ENCODE measurements at places on chromosomes 2 and 18.

DNA sequence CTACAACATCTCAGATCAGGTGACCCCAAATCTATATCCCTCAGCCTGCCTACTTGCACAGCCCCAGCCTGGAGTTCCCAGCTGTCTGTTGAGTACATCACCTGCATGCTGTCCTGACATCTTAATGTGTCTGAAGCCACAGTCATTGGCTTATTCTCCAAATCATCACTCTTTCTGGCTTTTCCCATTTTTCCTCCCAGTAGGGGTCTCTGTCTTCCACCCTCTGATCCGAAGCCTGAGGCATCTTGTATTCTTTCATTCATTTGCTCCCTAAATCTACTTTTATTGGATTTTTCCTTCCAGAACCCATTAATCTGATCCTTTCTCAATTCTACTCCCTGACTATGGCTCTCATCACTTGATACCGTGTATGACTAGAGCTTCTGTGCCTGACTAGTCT is 332.9 kb upstream of the DCC start:
- no peak for DNase-seq

GRCh38 chr2:88651646-88652045 is 24.4 kb upstream of the EIF2AK3 start:
- DNase-seq: no peak

DNA sequence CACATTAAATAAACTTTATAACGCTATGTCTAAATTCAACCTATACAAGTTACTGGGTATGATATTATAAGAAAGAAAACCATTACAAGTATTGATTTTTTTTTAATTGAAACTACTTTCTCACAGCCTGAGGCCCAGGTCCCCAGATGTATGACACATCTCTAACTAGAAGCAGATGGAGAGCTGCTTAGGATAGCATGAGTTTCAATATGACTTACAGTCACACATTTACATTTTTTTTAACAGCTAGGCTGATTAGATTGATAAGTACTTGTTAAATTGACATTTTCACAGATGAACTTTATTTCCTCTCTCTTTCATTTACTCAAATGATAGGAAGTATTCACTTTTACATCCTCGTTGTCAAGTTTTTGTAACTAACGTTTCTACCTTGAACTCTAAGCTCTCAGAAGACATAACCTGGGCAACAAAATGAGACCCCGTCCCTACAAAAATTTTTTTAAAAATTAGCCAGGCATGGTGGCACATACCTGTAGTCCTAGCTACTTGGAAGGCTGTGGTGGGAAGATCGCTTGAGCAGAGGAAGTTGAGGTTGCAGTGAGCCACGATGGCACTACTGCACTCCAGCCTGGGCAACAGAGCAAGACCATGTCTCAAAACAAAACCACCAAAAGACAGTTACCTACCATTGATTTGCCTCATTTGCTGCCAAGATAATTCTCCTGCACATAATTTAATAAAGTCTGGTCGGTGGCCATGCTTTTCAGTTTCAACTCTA is 52.4 kb downstream of the STK39 start:
- no peak for DNase-seq

DNA sequence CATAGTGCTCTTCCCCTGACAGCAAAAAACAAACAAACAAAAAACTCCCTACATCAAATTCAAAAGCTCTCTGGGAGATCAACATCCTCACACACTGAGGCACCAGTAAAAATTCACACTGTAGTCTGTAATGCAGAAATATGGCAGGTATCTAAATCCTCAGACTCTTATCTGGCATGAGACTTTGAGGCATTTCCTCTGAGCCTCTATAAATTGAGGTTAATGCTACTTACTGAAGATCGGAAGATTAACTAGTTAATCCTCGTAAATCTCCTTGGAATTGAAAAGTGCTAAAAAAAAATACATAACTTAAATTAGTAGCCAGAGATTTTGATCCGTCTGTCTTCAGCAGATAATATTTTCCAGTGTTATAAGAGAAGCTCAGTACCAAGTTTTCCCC is 65.0 kb downstream of the AP1S3 start:
- no peak for DNase-seq

GRCh38 chr2:158926478-158926948 is 41.9 kb upstream of the TANC1 start:
- DNase-seq: no peak

GRCh38 chr2:80311304-80311703 is 6.8 kb upstream of the LRRTM1 start:
- no peak for DNase-seq

GRCh38 chr2:45330108-45330507 is 281.0 kb downstream of the SRBD1 start:
- DNase-seq: no peak

DNA sequence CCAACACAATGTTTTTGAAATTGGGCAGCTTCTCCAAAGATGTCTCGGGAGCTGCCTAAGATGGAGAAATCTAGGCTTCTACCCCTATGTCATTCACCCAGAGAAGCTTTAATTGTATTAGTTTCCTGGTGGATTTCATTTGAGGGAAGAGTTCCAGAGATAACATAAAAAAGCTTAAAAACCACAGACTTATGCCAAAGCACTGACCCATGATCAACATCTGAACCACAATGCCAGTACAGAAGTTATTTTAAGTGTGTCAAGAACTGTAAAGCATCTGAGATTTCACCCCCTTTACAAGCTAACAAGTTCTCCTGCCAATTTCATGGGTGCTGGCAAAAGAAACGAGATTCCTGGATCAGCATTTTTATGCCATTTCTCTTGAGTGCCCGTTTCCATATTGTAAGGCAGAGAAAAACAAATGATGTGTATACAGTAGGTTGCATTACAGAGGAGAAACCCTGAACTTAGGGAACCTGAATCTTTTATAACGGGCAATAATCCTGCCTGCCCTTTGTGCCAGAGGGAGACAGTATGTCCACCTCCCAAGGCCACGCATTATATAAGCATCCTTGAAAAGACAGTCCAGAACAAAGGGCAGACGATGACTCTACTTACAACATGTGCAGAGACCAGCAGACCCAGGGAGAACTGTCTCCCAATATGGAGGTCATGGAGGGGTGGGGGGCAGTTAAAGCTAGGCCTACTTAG is 44.1 kb downstream of the MREG start:
- DNase-seq: no peak

- DNase-seq: no peak
Measured at GRCh38 chr2:99933894-99934650, 208.3 kb downstream of the AFF3 start.

DNA sequence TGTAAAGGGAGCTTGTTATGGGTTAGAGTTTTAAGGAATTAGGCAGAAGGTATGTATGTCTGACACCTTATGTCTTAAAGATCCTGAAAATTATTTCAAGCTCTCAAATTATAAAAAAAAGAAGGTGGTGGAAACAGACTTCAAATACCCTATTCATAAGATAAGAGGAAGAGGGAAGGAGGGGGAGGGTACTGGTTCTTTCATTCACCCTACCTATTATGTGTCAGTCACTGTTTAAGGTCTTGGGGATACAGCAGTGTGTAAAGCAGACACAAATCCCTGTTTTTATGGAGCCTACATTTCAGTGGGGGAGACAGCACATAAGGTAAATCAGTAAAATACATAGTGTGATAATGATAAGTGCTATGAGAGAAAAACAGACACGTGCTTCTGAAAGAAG is 184.4 kb downstream of the FHOD3 start:
- no peak for DNase-seq

- no peak for DNase-seq
Measured at GRCh38 chr2:162298669-162299335, 19.7 kb downstream of the IFIH1 start.

DNA sequence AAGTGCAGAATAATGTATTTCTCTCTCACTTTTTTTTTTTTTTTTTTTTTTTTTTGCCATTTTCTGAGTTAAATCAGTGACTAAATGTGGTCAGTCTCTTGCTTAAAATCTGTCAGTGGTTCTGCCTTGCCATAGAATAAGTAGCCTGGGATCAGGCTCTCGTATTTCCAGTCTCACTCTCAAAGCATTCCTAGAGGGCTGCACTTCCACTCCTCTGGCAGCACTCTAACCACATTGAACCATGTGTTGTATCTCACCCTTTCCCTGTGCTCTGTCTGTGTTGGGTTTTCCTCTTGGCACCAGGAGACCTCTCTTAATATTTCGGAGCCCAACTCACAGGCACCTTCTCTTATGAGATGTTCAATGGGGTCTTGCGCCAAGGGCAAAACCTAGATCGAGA is 304.4 kb downstream of the CTNNA2 start:
- no peak for DNase-seq

DNA sequence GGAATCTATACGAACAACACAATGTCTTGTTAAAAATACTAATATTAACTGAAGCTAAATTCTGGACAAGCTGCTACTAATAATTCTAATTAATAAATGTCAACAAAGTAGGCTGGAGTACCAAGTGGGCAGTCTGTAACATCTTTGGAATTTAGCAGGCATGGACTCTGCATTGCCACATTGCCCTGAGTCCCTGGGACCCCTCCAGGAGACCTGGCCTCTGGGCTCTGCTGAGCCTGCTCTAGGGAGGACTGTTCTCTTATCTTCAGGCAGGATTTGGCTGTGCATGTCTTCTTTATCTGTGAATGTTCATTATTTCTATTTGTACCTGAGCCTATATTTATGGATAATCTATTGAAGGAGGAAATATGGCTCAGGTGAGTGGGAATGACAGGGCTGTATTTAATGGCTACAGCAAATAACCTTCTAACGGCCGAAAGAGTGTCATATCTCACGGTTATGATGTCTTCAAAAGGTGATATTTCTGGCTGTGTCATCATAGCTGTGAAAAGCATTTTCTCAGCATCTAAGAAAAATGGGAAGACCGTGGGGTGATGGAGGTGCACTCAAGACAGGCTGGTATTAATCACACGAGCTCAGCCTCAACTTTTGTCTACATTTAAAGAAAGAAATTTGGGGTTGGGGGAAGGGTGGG is 28.6 kb upstream of the SETBP1 start:
- DNase-seq: no peak

DNA sequence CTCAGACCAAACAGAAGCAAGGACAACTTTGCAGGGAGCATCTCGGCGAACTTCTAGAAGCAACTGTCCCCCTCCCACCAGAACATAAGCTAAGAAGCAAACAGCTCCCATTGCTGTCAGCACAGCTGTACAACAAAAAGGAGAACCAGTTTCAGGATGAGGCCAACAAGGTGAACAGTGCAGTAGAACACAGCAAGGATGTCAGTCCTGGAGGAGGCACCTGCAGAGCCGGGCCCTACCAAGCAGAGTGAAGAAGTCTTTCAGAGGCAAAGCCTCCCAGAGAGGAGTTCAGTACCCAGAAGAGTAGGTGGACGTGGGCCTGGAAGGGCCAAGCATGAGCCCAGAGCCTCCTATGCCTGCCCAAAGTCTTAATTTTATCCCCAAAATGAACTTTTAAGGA is 1.0 kb downstream of the PASK start:
- no peak for DNase-seq

- DNase-seq: no peak
Measured at GRCh38 chr18:55744206-55744605, 156.2 kb upstream of the TCF4 start.

DNA sequence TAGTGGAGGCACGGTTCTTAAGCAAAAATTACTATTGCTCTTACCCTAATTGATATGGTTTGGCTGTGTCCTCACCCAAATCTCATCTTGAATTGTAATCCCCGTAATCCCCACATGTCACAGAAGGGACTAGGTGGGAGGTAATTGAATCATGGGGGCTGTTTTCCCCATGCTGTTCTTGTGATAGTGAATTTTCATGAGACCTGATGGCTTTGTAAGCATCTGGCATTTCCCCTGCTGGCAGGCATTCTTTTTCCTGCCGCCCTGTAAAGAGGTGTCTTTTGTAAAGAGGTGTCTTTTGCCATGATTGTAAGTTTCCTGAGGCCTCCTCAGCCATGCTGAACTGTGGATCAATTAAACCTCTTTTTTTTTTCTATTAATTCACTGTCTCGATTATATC is 1691.8 kb upstream of the SLC39A10 start:
- DNase-seq: no peak

DNA sequence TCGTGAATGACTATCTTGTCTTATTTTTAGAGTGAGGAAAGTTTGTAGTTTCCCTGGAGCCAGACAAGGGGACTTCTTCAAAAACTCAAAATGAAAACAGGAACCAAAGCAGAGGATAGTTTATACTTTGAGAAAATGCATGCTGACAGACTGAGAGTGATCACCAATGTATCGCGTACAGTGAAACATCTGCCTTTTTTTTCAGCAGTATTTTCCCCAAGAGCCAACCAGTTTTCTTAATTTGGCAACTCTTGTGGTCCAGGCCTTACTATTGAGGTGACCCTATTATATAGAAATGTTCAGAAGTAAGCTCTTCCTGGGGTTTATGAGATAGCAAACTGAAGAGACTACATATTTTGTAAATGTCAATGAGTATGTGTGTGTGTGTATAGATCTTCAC is 153.7 kb upstream of the VRK2 start:
- no peak for DNase-seq

DNA sequence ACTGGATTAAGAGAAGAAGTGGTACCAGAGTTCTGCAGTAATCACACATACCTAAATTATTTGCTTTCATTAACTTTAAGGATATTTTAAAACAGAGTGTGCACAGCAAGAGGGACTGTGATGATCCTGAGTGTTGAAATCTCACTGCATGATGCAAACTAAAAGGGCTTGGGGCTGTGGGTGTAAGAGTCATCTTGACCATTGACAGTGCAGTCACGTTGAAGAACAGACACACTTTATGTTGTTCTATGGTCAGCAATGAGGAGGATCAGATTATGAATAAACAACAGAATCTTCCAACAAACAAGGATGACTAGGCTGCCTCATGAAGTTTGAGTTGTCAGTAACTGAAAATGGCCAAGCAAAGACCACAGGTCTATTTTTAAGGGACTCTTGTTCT is 87.2 kb upstream of the GALNT5 start:
- no peak for DNase-seq

DNA sequence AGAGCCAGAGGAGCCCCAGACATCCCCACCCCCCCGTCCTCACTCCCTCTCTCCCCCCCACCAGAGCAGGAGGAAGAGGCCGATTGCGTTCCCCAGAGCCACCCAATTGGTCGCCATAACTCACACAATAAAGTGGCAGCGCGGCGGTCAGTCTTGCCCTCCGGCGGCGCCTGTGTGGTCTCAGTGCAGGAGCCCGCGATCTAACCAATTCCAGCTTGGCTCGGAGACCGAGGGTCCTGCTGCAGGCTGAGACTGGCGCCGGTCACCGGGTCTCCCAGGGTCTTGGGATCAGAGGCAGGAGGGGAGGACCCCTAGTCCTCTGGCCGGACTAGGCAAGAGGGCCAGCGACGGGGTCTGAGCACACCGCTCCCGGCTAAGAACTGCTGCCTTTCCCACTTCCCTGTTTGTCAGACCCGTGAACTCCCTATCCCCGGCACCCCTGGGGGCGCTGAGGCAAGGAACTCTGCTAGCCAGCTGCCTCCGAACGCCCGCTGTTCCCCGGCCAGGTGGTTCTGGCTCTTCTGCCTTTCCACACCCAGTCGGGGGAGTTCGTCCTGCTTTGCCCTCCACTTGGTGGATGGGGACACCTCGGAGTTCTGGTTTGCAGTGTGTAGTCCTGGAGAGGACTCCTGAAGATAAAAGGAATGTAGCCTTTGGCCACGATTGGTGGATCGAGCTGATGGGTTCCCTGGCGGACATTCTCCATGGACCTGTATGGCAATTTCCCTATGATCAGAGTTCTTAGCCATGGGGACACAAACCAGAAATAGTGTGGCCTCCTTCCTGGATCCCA is 1.0 kb upstream of the HOXD12 start:
- no peak for DNase-seq
